ENCODE measurements at places on chromosomes 4 and X.

DNA sequence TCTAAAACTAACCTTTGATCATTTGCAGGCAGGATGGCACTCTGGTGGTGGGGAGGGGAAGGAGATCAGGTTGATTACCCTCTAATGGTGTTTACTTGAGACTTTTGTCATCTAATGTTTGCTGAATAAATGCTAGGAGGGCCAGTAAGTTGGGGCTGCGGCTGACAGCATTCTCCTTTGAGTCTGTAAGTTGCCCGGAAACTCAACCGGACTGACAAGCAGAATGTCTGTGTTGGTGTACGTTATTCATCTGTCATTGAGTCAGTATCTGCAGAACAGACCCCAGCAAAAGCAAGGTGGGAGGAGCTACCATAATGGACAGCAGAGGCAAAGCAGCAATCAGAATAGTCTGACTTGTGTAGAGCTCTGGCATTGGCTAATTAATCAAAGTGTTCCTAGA, 1210.6 kb upstream of the PABPC4L start:
- no peak for DNase-seq

- DNase-seq, result peak; percentile 1
Measured at GRCh38 chrX:75746891-75747639, 38.0 kb downstream of the MAGEE2 start.

GRCh38 chr4:13323921-13324320, 160.2 kb downstream of the RAB28 start:
- DNase-seq, result no peak

- no peak for DNase-seq
Measured at GRCh38 chrX:57447856-57448255, 144.0 kb upstream of the ZXDB start.

DNA sequence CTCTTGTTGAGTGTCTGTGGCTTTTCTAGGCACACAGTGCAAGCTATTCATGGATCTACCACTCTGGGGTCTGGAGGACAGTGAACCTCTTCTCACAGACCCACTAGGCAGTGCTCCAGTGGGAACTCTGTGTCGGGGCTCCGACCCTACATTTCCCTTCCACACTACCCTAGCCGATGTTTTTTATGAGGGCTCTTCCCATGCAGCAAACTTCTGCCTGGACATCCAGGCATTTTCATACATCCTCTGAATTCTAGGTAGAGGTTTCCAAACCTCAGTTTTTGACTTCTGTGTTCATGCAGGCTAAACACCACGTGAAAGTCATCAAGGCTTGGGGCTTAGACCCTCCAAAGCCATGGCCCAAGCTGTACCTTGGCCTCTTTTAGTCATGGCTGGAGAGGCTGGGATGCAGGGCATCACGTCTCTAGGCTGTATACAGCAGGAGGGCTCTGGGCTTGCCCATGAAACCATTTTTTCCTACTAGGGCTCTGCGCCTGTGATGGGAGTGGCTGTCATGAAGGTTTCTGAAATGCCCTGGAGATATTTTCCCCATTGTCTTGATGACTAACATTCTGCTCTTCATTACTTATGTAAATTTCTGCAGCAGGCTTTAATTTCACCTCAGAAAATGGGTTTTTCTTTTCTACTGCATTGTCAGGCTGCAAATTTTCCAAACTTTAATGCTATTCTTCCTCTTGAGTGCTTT, 249.8 kb upstream of the CPEB2 start:
- no peak for DNase-seq

- DNase-seq, result no peak
Measured at GRCh38 chrX:6225288-6225910, 3.3 kb downstream of the NLGN4X start.

DNA sequence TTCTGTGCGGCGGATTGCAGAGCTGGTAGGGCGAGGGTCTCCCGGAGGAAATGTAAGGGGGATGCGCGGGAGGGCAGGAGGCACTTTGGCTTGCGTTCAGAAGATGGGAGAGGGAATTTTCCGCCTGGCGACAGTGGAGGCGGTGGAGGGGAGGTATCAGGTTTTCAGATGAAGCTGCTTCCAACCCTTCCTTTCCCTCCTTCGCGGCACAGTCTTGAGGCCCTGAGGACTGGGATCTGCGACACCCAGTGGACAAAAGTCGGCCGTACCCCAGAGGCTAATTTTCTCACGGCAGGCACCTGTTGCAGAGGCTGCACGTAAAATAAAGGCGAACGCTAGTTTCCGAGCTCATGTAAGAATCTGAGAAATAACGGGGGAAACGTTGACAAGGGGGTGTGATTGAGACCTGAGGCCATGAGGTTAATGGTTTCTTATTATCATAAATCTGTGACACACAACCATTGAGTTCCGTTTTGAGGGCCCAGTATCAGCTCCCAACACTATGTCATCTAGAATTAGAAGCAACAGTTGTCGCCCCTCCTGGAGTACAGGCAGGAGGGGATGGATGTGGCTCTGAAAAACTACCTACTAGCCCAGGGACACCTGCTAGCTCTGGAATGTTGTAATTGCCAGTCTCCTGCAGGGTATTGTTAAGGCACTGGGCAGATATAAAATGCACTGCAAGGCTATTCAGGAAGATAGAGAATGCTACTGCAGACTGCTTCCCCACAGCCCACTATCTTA, 1.1 kb downstream of the ZCCHC18 start:
- peak; percentile 23 for DNase-seq

- DNase-seq, result no peak
Measured at GRCh38 chr4:6888506-6889071, 21.0 kb upstream of the TBC1D14 start.

DNA sequence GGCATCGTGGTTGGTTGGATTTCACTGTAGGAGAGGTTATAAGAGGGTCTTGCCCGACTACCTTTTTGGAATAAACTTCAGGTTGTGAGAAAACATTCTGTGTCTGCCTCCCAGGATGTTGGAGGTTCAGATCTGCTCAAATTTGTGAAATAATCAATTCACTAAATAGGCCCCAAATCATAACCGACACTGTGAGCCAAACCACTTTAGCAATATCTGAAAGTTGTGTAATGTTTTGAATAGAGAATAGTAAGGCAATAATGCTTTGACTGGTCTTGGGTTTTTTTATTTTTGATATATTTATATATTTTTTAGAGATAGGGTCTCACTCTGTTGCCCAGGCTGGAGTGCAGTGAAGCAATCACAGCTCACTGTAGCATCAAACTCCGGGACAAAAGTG, 131.2 kb downstream of the GLRA3 start:
- no peak for DNase-seq

DNA sequence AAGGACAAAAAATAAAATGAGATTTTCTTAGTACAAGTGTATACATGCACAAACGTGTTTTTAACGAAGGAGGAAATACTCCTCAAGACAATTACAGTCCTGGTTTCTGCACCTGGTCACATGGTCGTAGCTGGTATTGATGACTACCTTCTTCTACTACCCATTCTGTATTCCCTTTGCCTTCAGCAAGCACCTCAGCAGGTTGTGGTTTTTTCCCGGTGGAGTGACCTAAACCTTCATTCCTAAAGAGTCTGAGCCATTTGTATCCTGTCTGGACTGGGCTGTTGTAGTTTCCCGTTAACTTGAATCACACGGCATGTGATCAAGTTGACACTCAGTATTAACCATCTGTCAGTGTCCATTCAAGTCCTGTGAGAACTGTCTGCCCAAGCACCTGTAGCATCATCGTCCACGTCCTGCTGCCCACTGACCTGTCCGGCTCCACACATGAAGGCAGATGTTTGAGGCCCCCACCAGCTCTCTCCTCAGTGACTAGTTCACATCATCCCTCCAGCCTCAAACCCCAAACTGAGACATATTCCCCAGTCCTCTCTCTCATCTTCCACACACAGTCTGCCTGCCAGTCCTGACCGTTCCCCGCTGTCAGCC, 31.1 kb upstream of the TBC1D14 start:
- no peak for DNase-seq

- no peak for DNase-seq
Measured at GRCh38 chr4:158621729-158622128, 50.0 kb downstream of the C4orf46 start.

DNA sequence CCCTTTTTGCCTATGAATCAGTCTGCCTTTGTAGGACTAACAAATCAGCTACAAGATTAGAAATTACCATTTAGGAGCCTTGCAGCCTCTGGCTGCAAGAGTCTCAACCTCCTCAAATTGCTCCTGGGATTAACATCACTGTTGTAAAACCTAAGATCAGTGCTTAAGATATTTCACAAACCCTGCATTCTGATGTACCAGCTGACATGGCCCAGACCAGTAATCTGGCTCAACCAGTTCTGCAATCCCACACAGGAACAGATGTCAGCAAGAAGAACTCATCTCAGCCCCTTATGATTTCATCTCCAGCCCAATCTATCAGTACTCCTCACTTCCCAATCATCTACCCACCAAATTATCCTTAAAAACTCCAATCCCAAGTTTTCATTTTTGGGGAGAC, 32.5 kb upstream of the AADAT start:
- no peak for DNase-seq

DNA sequence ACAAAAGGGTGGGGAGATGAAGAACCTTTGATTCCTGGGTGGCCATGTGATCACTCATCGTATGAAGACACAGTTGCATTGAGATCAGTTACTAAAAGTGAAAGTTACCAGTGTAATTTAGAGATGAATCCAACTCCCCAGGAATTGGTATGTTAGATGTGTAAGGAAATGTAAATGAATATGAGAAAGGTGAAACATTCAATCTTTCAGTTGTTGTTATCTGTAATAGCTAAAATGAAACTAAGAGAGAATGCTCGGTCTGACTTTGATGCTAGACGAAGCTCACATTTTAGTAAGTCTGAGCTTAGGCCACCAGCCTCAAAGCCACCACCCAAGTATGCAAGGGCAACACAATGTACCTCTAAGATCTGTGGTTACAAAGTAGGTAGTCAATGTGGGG, 194.3 kb upstream of the POF1B start:
- no peak for DNase-seq

DNA sequence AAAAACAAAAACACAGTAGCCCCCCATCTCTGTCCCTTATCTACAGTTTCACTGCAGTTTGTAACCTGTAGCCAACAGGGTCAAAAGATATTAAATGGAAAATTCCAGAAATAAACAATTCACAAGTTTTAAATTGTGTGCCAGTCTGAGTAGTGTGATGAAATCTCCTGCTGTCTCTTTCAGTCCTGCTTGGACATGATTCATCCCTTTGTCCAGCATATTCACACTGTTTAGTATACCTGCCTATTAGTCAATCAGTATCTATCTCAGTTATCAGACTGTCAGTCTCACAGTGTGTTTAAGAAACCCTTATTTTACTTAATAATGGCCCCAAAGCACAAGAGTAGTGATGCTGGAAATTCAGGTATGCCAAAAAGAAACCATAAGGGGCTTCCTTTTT, 21.9 kb downstream of the CNOT6L start:
- DNase-seq, result no peak

DNA sequence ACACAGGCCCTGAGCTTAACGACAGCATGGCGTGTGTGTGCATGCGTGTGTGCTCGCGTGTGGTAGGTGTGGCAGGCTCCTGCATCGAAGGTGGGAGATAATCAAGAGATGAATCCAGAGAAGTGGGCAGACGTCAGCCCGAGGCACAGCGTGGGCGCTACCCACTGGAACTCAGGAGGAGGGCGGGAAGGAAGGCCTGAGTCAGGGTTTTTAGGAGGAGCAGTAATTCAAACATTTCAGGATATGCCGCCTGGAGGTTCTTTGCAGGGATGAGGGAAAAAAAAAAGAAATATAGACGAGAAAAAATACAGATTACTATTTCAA, 66.3 kb upstream of the STX18 start:
- DNase-seq, result no peak

Measured in stimulated activated CD4-positive, alpha-beta T cell treated with anti-CD3 and anti-CD28 coated beads, Interleukin-1b, Interleukin-23, amount 100 ng/mL, for 4 hours (primary cell).